Spinal cord (tissue), 10 donors: ENCODE measurements at places on chromosomes 13 and 19. TPM values are rescaled to one million over a fixed set of nuclear protein-coding genes. Genes with fewer than 3 reads are reported as not detected.

DNA sequence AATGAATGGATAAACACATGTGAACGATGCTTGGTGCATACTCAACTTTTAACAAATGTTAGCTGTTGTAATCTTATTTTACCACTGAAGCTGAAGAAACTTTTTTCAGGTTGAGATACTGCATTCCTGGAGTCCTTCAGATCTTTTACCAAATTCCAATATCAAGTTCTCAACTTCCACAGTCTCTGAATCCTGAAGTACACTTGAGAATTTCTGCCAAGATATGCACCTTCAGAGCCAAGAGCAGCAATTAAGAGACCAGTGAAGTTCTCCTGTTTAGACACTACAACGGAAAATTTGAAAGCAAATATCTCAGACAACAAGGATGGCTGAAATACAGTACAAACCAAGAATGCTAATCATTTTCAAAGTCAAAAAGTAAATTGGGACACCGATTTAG lies 84.6 kb upstream of the MTIF3 start:
- no peak for DNase-seq

GRCh38 chr19:41883463-41883820 lies 458 bp downstream of the ARHGEF1 start:
- peak; percentile 15 for DNase-seq

DNA sequence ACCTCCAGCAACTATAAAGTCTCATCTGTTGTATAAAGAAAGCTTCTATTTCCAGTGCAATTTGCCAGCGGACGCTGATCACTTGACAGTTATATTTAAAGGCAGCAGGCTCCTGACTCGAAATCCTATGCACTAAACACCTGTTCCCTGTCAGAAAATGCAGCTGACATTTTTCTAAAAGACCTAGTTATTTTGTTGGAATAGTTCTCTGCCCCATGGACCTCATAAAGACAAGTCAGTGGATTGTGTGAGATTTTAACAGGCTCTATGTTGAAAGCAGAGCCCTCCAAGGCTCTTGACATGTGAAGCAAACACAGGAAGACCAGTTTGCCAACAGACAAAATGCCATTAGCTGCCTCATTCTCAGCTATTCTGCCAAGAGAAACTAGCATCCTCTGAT lies 304.7 kb upstream of the KLF12 start:
- no peak for DNase-seq

- no peak for DNase-seq
Observed at GRCh38 chr13:83815598-83815997, 66.7 kb downstream of the SLITRK1 start.

- no peak for DNase-seq
Observed at GRCh38 chr13:72145383-72145782, 278.4 kb upstream of the DACH1 start.

GRCh38 chr13:72760189-72760588 lies 21.5 kb downstream of the DIS3 start:
- DNase-seq = no peak

DNA sequence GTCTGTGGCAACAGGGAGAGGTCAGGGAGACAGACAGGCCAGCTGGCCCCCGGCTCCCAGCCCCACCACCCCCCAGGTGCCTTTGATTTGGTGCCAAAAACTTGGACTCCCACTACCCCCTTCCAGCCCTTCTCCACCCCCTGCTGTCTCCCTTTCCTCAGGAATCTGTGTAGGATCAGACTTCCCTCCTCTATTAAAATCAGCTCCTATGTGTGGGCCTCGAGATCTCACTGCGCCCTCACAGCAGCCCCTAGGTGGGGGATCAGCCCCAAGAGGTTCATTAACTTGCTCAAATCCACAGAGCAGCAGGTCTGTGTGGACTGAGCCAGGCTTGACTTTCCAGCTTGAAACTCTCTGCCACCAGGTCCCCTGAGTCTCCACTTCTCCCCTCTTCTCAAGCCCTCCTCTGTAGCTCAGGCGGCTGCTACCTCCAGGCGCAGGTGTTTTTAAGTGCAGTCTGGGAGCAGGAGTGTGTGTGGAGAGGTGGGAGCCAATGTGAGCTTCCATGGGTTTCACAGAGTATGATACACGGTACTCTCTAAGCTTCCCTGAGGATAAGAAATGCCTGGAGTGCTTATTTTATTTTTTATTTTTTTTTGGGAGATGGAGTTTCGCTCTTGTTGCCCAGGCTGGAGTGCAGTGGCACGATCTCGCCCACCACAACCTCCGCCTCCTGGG lies 1.7 kb downstream of the GAPDHS start:
- DNase-seq = no peak

DNA sequence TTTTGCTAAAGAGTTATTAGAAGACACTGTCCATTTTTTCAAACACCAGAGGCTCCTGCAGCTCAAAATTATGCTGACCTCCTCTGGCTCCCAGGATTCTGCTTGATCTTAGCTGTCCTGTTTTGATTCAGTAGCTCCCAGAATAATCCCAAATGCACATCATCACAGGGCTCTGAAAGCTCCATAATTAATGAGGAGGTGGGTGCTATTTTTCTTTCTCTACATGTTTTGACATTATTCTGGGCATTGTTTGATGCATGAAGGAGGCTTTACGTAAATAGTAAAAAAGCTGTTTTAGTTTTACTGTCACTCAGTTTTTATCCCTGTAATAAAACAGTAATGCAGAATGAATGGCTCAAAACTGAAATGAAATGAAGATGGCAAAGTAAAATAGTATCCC lies 495.4 kb downstream of the DCT start:
- no peak for DNase-seq

- no peak for DNase-seq
Observed at GRCh38 chr19:4061178-4061682, 5.5 kb downstream of the ZBTB7A start.

The HNRNPM gene
- 54.8 TPM for total RNA-seq

The NCAN gene
- 184 TPM for total RNA-seq

The ERVV-1 gene
- not detected for total RNA-seq

The ALOX5AP gene
- total RNA-seq = 9.6 TPM
